Epithelial cell of umbilical artery (primary cell): ENCODE measurements at places on chromosomes 5 and 9. TPM values are rescaled to one million over a fixed set of nuclear protein-coding genes. Genes with fewer than 3 reads are reported as not detected.

C7 gene
- 0.32 and 0.61 TPM in 2 replicates for total RNA-seq

ADAMTSL1 gene
- 20.1 and 25.1 TPM in 2 replicates for total RNA-seq

DNAH5 gene
- total RNA-seq = 0.15 and 0.32 TPM in 2 replicates

CDX1 gene
- not detected in 2 replicates for total RNA-seq

EQTN gene
- not detected in 2 replicates for total RNA-seq

ASS1 gene
- total RNA-seq = 2.6 and 5.9 TPM in 2 replicates

ZNF879 gene
- 2.6 and 4.7 TPM in 2 replicates for total RNA-seq

RAI14 gene
- total RNA-seq = 115 and 199 TPM in 2 replicates

GFI1B gene
- total RNA-seq = not detected in 2 replicates

SMIM32 gene
- total RNA-seq = not detected in 2 replicates

EGFL7 gene
- total RNA-seq = 532 and 626 TPM in 2 replicates

GRIA1 gene
- total RNA-seq = not detected in 2 replicates

GABRP gene
- total RNA-seq = 0.32 and 0.61 TPM in 2 replicates

CD14 gene
- total RNA-seq = 1.2 and 1.6 TPM in 2 replicates

CDH9 gene
- total RNA-seq = not detected in 2 replicates

SNX18 gene
- total RNA-seq = 36.4 and 73.7 TPM in 2 replicates

TAS2R1 gene
- total RNA-seq = not detected in 2 replicates

NUDCD2 gene
- 7.8 and 14.7 TPM in 2 replicates for total RNA-seq

RXRA gene
- total RNA-seq = 9.4 and 11.2 TPM in 2 replicates

FCN2 gene
- total RNA-seq = not detected in 2 replicates

PPP3R2 gene
- total RNA-seq = not detected in 2 replicates

SURF6 gene
- 13.0 and 17.6 TPM in 2 replicates for total RNA-seq

RNF180 gene
- total RNA-seq = 4.2 and 4.6 TPM in 2 replicates

MED7 gene
- 7.5 and 8.2 TPM in 2 replicates for total RNA-seq

PRRT1B gene
- total RNA-seq = not detected in 2 replicates

AHRR gene
- total RNA-seq = 2.4 and 12.3 TPM in 2 replicates

IL4 gene
- total RNA-seq = not detected in 2 replicates

IL5 gene
- total RNA-seq = not detected in 2 replicates

MRPL22 gene
- 32.5 and 41.8 TPM in 2 replicates for total RNA-seq

F2RL2 gene
- total RNA-seq = 0.65 and 2.3 TPM in 2 replicates

PCDH1 gene
- total RNA-seq = 144 and 266 TPM in 2 replicates

GKAP1 gene
- total RNA-seq = 0.65 and 2.1 TPM in 2 replicates

ANKDD1B gene
- total RNA-seq = under 0.01 TPM in 1 of 2 replicates, not detected in the other

TERT gene
- not detected in 2 replicates for total RNA-seq

PHF24 gene
- not detected in 2 replicates for total RNA-seq

FGF10 gene
- not detected in 2 replicates for total RNA-seq

CCDC171 gene
- total RNA-seq = 1.6 and 1.7 TPM in 2 replicates

TRPM6 gene
- under 0.01 TPM in 2 replicates for total RNA-seq

PCDHGA9 gene
- total RNA-seq = 0.76 and 0.97 TPM in 2 replicates

CYSRT1 gene
- 0.32 TPM in 1 of 2 replicates, not detected in the other for total RNA-seq

CNTFR gene
- not detected in 2 replicates for total RNA-seq

FST gene
- total RNA-seq = 45.5 and 47.7 TPM in 2 replicates

PCDHGC5 gene
- 0.32 TPM in 1 of 2 replicates, not detected in the other for total RNA-seq

FABP6 gene
- total RNA-seq = not detected in 2 replicates

SMIM33 gene
- under 0.01 TPM in 1 of 2 replicates, not detected in the other for total RNA-seq

MOB3B gene
- not detected in 2 replicates for total RNA-seq

TAF11L11 gene
- total RNA-seq = not detected in 2 replicates

DMRT3 gene
- not detected in 2 replicates for total RNA-seq

NOL8 gene
- 19.5 and 34.5 TPM in 2 replicates for total RNA-seq

TMEM252 gene
- total RNA-seq = not detected in 2 replicates

GCNT1 gene
- 8.1 and 55.2 TPM in 2 replicates for total RNA-seq

TAF11L5 gene
- total RNA-seq = not detected in 2 replicates

FOXD4L5 gene
- not detected in 2 replicates for total RNA-seq

MLANA gene
- total RNA-seq = not detected in 2 replicates

SPATA31A3 gene
- not detected in 2 replicates for total RNA-seq

TEX48 gene
- total RNA-seq = not detected in 2 replicates

OMD gene
- total RNA-seq = not detected in 2 replicates

VCAN gene
- total RNA-seq = 5.2 and 14.1 TPM in 2 replicates

TAF9 gene
- total RNA-seq = 80.9 and 127 TPM in 2 replicates

EIF4EBP3 gene
- total RNA-seq = 0.32 TPM in 1 of 2 replicates, not detected in the other
